NCI-H2081 (cell line): ENCODE measurements at places on chromosomes 6 and 20.

- no peak for DNase-seq
Observed at GRCh38 chr20:35187584-35188190, 15.8 kb downstream of the PROCR start.

- peak; percentile 11 for DNase-seq
Observed at GRCh38 chr20:23205211-23205610, 119.1 kb upstream of the CD93 start.

DNA sequence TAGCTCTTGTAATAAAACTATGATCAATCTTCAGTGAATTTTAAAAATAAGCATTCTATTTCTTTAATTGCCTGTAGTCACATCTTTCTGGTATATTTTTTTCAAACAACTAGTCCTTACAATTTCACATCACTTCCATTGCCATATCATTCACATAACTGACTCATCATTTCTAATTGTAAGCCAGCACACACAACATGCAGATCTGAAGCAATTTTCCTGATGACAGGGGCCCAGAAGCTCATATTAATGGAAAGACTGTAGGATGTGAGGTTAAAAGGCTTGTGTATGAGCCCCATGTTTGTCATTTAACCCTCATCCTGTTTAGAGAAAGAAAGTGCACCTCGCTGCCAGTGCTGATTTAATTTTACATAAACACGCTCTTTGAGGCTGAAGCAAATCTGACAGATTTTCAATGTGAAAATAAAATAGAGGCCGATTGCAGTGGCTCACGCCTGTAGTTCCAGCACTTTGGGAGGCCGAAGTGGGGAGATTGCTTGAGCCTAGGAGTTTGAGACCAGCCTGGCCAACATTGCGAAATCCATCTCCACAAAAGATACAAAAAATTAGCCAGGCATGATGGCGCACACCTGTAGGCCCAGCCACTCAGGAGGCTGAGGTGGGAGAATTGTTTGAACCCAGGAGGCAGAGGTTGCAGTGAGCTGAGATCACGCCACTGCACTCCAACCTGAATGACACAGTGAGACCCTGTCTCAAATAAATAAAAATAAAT is 40.1 kb upstream of the LTV1 start:
- DNase-seq = no peak

DNA sequence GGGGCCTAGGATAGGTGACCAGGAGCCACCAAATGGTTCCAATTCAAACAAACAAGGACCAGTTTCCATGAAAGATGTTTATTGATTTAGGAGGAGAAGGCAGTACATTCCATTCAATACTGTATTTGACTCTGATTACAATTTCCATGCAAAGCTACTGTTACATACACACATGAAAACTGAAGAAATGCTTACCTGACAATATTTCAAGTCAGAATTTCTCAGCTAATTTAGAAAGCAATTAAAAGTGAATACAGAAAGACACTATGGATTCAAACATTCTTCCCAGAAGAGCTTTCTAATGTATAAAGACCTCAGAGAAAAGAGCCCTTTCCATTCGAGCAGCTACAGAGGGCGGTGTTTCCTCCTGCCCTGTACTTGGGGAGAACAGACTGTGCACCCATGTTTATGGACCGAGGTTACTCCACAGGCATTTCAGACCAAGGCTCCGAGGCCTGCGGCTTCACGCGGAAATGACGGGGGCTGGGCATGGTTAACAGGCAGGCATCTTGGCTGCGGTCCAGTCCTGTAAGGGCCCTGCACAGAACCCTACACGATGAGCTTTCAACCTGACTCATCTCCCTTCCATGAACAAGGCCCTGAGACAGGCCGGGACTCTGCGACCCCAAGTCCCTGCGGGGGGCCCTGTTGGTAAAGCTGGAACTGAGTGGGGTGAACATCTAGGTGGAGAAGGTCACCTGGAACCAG is 25.7 kb upstream of the TCFL5 start:
- no peak for DNase-seq

DNA sequence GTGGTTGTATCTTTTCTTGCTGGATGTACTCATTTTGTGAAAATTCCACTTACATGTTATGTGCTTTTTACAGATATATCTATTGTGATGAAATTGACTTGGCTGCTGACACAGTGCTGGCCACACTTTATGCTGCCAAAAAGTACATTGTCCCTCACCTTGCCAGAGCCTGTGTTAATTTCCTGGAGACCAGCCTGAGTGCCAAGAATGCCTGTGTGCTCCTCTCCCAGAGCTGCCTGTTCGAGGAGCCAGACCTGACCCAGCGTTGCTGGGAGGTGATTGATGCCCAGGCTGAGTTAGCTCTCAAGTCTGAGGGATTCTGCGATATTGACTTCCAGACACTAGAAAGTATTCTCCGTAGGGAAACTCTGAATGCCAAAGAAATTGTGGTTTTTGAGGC is 4.9 kb downstream of the BTBD3 start:
- no peak for DNase-seq

DNA sequence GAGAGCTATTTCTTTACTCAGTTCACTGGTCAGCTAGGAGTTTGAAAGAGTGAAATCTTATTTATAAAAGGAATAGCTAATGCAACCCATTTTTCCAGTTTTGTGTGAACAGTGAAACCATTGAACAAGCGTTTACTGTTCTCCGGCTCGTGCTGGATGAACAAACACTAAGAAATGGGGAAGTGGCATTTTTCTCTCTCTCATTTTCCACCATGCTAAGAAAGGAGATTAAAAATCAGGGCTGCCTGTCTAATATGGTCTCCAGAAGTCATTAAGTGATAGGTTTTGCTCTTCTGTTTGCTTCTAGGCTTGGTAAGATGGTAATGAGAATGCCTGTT is 774 bp upstream of the SFT2D1 start:
- no peak for DNase-seq

- no peak for DNase-seq
Observed at GRCh38 chr20:16714751-16715150, 15.1 kb upstream of the SNRPB2 start.

GRCh38 chr20:38900606-38901005 is 25.6 kb upstream of the FAM83D start:
- DNase-seq = no peak

DNA sequence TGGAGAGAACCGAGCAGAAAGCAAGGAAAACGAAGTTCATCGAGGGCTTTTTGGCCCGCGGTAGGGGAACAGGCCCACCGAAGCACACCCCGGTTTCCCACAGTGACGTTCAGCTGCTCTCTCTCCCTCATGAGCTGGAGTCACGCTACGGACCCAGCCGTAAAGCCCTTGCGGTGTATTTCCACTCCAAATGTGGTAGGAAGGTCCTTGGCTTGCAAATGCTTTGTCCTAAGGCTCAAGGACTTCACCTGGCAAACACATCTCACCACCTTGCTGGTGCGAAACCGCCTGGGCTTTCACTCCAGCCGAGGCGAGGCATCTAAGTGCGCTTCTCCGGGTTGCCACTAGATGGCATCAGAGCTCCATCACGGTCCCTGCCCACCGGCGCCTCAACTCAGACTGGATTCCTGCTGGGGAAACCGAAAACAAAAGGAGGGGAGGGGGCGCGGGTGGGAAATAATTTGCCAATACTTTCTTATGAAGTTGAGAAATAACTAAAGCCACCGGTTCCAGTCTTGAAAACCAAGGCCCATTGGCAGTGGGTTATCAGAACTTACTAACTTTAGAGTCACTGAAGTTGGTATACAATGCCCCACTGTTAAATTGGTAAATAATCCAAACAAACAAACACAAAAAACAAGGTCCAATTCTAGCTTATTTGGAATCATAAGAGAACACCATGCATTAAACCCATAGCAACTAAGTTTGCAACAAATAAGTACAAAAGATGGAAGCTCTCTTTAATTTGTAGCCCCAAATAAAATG is 13.4 kb upstream of the FOXC1 start:
- DNase-seq = peak; percentile 46

DNA sequence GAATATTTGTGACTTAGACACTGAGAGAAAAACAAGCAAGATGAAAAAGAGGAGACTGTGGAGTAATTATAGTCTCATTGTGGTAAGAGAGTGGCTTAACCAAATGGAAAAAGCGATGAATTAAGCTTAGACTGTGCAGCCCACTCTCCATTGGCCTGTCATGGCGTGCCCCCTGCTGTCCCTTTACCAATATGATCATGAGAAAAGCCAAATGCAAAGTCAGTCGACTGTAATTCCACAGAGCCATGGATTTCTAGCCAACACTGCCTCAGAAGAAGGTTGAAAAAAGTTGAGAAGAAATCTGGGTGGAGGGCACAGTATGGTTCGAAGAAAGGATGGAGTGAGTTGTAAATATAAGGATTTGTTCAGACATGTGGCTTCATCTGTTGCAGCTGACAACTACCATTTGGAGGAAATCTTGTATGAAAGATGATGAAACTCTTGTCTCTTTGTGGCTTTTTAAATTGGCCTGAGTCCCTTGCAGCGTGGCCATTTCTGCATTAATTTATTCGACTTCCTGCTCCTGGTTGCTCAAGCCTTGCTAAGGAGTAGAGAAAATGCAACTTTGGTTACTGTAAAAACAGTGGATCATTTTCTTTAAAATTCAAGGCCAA is 251.4 kb downstream of the DOK5 start:
- no peak for DNase-seq

- DNase-seq = no peak
Observed at GRCh38 chr6:14951704-14952103, 294.2 kb upstream of the JARID2 start.

DNA sequence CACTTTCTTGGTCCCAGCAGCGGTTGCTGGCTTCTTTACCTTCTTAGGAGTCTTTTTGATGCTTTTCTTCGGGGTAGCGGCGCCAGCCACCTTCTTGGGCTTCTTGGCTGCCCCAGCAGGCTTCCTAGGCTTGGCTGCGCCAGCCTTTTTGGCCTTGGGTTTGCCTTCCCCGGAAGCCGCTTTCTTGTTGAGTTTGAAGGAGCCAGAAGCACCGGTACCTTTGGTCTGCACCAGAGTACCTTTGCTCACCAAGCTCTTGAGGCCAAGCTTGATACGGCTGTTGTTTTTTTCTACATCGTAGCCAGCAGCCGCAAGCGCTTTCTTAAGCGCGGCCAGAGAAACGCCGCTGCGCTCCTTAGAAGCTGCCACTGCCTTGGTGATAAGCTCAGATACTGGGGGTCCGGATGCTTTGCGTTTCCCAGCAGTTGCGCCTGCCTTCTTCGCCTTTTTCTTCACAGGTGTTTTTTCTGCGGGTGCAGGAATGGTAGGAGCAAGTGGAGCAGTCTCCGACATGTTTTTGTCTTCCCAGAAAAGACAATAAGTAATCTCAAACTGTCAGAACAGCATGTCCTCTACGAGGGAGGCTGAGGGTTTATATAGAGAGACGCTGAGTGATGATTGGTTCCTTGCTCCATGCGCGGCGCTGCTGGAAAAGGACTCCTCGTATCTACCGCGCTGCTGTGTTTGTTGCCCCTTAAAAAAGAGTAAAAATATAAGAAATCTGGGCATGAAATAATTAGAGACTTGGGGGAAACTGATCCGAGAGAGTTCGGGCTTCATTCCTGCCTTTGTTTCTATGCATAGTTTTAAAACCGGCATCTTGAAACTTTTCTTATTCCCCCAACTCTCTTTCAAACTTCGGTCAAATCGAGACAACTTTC is 130.3 kb upstream of the BTN3A2 start:
- peak; percentile 46 for DNase-seq

- DNase-seq = no peak
Observed at GRCh38 chr6:53691667-53692133, 26.1 kb upstream of the KLHL31 start.

GRCh38 chr6:1368940-1369339 is 20.4 kb upstream of the FOXF2 start:
- DNase-seq = no peak

DNA sequence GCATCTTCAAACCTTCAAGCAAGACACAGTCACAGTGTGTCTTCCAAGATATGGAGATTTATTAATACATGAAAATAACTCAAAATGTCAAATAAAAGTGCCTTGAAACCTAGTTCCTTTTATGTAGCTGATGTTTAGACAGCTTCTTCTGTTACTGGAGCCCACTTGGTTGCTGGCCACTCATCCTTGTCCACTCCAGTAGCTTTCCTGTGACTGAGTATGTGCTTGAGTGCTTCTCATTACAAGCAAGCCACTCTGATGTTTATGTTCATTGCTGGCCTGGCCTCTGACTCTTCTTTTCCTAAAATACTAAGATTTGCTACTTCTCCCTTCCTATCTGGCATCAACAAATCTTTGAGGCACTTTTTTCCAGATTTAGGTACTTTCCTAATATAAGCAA is 545.2 kb upstream of the MAN1A1 start:
- no peak for DNase-seq

DNA sequence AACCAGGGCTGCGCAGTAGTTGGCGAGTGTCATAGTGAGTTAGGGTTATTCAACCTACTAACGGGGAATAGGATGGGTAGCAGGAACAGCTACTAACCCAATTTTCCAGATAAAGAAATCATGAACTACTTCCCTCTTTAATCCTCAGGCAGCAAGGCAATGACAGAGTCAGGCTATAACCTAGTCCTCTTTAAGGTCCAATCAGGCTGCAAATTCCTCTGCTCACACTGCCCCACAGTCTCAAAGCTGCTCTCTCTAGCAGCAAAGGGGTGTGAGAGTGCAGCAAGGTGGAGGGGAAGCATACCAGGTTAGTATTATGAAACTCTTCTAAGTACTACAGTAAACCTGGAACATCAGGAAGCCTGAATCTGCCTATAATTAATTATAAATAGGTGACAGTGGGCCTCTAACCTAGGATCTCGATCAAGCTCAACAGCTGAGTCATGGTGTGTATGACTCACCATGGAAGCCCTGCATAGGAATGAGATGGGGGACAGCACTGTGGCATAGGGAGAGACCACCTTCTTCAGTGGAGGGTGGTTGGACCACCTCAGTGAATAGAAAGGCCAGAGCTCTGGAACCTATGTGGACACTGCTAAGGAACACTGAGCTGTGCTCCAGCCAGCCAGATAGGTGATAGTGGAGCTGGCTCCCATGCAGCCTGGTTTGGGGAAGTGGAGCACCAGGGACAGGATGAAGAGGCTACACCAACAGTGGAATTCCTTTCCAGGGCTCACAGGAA is 7.9 kb downstream of the PEX6 start:
- no peak for DNase-seq

DNA sequence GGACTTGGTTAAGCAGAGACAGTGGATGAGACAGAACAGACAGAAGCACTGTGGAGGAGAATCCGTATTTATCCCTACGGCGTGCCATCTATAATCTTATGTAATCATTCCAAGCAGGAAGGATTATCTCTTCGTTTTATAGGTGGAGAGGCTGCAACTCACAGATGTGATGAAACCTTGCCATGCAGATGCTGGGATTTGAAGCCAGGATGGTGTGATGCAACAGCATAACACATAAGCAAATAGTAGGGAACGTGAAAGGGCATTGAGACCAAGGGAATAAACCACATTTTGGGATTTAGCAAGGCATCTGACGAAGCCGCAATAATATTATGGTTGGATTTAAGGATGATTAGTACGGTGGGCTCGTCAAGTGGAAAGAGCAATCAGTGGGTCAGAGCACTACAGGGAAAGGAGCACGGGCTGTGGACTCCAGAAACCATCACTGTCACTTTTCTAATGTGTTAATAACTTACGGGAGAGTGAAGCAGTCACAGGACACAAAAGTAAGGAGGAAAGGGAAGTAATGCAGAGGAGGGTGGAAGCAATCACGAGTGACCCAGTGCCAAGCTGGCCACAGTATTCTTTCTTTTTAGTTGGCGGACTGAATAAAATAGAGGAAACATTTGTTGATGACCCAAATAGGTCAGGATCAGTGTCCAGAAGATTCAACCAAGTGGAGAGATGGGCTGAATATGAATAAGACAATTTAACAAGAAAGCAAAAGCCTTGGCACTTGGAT is 119.6 kb upstream of the EDN1 start:
- no peak for DNase-seq
